ENCODE measurements at places on chromosomes 2 and 18.

DNA sequence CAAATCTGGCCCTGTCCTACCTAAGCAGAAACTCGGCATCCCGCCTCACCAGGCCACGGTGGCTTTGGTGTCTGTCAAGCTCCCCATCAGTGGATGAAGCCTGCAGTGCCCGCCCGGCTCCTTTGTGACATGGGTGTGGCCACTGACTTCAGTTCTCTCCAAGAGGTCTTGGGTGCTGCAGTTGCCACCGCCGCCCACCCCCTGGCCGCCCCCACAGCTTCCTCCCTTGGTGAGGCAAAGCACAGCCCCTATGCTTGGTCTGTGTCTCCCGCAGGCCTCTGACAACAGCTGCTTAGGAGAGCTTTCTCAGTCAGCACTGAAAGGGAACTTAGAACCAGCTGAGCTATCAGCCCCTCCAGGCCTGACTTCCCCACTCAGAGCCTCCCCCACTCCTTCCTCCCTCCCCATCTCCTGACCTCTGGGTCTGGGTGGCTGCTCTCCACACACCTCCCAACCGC is 22.9 kb upstream of the GPR55 start:
- DNase-seq, result no peak

DNA sequence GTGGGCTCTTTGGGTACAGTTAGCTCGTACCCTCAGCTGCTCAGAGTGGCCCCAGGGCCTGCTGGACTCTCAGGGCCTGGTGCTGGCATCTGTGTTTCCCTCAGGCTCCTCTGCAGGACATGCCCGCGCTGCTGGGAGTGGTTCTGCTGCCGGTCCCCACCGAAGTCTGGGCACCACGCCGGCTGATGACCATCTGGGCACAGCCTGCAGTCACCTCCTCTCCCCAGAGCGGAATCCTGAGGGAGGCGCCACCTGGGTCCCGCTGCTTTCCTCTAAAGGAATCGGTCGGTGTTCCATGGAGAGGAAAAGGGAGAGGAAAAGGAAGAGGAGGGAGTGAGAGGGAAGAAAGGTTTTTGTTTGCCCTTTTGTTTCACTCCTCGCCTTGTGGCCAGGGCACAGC is 43.6 kb downstream of the MC2R start:
- no peak for DNase-seq

DNA sequence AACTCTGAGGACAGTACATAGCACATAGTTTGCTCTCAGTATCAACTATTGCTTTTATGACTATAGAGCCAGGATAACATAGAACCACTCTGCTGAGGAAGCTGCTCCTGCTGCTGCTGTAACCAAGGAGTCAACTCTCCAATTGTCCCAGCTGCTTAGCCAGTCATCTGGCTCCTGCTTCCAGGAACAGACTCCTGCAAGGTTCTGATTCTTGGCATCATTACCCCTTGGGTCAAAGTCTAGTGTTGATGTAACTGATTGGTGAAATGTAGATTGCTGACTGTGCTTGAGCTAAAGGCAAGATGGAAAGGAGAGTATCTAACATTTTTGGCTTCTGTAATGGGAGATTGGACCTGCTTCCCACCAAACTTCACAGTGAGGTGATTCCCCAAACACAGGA is 261.9 kb upstream of the FSHR start:
- DNase-seq, result no peak

- no peak for DNase-seq
Measured at GRCh38 chr18:24346254-24346653, 51.4 kb downstream of the OSBPL1A start.

- no peak for DNase-seq
Measured at GRCh38 chr2:207483066-207483465, 46.7 kb upstream of the CREB1 start.
